ENCODE measurements at places on chromosomes 2 and 18.

GRCh38 chr2:20434588-20435294 lies 12.1 kb upstream of the RHOB start:
- DNase-seq, result no peak

GRCh38 chr2:237601453-237602116 lies 11.1 kb upstream of the RAB17 start:
- DNase-seq, result no peak

DNA sequence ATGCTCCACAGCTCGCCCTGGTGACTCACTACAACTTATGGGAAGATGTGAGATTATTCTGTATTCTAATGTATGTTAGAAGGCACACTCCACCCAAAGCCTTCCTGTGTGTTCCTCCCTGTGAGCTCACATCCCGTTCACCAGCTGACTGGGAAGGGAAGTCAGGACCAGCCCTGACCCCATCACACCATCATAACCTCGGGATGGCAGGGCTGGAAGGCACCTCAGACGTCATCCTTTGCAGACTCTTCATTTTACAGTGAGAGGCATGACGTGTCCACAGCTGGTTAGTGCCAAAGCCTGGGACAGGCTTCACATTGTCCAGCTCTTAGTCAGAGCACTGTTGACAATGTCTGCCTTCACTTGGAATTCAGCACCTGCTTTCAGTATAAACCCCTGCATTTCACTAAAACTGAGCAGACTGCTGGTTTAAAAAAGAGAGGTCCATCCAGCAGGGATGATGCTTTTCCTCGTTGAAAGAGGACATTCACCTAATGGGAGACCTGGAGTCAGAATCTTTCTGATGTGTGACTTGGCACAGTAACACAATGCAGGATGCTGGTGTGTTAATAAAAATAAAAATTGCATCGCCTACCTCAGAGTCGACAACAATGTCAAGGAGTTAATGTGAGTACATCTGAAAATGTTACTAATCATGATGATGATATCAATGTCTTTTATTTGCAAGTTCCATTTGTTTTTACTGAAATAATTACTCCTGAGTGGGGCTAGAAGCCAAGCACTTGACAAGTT lies 418.0 kb upstream of the TNP1 start:
- no peak for DNase-seq

GRCh38 chr18:22943847-22944246 lies 10.7 kb downstream of the RBBP8 start:
- DNase-seq, result no peak

GRCh38 chr2:240155745-240156390 lies 15.4 kb upstream of the OTOS start:
- no peak for DNase-seq

DNA sequence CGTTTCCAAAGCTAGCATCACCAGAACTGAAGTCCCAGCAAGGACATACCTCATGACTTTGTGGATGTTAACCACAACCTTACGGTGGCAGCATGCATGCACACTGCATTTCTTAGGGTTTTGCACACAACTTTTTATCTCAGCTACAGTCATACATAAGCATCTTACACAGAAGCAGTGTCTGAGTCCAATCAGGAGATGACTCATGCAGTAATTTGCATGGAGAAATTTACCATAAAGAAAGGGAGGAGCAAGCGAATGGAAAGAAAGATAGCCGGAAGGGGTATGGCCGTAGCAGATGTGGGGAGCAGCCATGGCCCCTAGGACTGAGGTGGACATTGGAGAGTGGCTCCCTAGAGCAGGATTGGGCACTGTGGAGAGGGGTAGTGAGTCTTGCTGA lies 522.5 kb downstream of the GALR1 start:
- DNase-seq, result no peak

DNA sequence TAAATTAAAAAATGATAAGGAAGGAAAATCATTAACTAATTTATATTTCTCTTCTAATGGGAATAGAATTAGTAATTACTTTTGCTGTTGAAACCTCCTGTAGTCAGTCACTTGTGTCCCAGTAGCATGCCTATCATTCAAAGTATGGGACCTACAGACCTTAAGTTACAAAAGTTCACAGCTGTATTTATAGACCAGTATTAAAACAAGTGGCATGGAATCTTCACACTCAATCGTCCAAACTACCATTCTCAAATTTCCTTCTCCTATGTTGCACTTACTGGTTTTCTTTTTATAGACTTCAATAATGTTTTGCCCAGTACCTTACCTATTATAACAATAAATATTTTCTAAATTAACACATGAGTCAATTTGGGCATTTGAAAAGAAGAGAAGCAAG lies 639.9 kb downstream of the ERBB4 start:
- no peak for DNase-seq

DNA sequence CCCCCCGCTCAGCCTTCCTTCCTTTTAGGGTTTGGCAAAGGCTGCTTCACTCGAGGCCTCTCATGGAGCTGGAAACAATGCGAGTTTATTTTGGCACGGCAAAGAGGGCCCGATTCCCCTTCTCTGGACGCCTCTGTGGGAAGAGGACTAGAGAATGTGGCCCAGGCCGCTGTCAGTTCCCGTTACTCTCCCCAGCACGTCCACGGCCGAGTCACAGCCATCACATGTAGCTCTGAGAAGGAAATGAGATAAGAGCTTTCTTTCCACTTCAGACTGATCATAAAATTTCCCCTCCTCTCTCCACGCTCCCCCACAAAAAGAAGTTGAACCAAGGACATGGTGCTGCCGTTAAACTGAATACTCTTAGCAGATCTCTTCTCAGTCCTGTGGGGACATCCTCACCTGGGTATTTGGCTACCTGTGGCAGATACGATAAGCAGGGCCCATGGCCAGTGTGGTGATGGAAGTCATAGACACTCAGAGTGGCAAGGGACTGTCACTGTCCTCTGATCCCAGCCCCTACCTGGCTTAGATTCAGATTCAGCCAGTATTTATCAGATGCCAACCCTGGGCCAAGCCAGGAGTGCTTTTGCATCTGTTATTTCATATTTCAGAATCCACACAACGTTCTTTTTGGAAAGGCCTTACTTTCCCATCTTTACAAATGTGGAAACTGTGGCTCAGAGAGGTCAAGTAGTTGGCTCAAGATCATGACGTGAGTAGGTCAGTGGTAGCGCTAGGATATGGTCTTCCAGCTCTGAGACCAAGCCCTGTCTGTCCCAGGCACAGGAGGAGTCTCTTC lies 101.2 kb downstream of the MCFD2 start:
- DNase-seq, result no peak

GRCh38 chr2:145623136-145623535 lies 1103.2 kb upstream of the ZEB2 start:
- DNase-seq, result no peak

GRCh38 chr2:70716131-70716743 lies 51.8 kb downstream of the ADD2 start:
- no peak for DNase-seq

DNA sequence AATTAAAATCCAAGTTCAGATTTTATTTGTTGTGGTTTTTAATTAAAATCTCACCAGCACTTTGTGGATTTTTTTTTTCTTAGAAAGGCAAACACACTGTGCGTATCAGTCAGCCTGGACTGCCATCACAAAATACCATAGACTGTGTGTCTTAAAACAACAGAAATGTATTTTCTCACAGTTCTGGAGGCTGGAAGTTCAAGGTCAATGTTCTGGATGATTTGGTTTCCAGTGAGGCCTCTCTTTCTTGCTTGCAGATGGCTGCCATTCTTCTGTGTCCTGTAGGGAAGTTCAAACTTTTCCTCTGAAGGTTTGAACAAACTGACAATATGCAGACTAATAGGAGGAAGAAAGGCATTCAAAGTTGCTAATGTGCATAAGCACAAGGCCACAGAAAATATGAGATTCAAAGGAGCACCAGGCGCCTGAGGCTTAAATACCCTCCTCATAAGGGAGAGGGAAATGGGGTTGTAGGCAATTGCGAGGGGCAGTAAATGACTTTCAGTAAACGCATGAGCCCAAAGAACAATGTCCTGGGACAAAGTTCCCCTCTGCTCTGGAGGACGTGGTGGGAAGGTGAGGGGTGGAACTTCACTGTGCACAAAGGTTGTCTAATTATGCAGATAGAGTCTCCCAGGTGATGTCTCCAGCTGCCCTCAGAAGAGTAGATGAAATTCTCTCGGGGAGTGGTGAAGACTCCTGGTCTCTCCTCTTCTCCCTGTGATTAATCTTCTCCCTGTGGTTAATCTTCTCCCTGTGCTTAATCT lies 26.5 kb upstream of the KCNF1 start:
- DNase-seq, result no peak

GRCh38 chr2:135963841-135964240 lies 21.6 kb downstream of the DARS1 start:
- no peak for DNase-seq

GRCh38 chr2:113175042-113175628 lies 1.4 kb downstream of the PSD4 start:
- DNase-seq, result peak; percentile 62

GRCh38 chr2:190099890-190100697 lies 37.6 kb upstream of the MSTN start:
- DNase-seq, result no peak

GRCh38 chr2:161068670-161069069 lies 91.6 kb upstream of the TANK start:
- no peak for DNase-seq

- DNase-seq, result no peak
These were observed 44.3 kb upstream of the EHBP1 start for GRCh38 chr2:62661263-62661635.

- DNase-seq, result no peak
These were observed 188.2 kb downstream of the BCL2 start for GRCh38 chr18:63131106-63131958.

- no peak for DNase-seq
These were observed 31.9 kb downstream of the CNGA3 start for GRCh38 chr2:98378196-98378595.

- DNase-seq, result no peak
These were observed 7.8 kb downstream of the RAX start for GRCh38 chr18:59265246-59265973.

- no peak for DNase-seq
These were observed 6.0 kb upstream of the SLC39A10 start for GRCh38 chr2:195651046-195651445.

DNA sequence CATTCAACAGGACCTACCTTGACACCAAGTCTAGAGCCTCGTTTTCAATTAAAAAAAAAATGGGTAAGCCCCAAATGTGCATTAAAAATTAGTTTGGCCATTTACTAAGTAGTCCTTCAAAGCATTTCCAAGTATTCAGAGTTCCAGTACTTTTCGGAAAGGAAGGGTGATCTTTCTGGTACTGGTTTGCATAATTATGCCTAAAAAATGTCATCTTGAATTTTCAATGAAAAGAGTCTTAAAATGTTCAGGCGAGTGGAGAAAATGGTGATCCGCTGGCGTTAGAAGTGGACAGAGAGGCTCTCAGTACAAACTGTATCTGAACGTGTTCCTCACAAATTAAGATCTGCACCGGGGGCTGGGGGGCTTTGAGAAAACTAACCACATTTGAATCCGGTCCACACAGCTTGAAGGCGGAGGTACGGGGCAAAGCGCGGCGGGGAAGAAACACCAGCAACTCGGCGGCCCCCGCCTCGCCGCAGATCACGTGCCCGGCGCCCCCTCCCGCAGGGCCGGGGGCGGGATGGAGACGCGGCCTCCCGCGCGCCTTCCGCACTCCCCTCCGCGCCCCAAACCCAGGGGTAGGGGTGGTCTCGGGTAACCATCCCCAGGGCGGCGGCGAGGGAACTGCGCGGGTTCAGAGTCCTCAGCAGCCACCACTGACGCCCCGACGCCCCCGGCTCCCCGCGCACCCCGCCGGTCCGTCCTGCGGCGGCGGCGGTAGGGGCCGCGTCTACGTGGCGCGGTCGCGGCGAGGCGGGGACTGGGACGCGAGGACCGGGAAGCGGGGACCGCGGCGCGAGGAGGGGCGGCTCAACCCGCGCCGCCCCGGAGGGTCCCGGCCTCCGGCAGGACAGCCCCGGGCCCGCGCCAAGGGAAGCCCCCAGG lies 564 bp downstream of the LPIN2 start:
- peak; percentile 24 for DNase-seq

GRCh38 chr2:103959174-103960128 lies 894.5 kb upstream of the POU3F3 start:
- no peak for DNase-seq

DNA sequence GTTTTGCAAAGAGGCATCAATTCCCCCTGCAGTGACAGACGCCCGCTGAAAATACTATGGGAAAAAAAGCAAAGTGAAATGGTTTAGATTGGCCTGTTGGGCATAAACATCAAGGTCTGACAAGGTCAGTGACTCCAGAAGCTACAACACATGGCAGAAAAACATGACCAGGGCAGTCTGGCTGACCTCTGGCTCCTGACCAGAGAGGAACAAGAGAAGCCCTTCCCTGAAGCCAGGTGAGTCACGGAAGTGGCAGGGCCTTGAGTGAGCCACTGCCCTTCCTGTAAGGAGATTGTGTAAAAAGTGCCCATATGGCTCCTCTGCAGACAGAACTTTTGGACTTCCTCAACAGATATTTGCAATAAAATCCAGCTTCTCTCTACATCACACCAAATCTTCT lies 72.0 kb downstream of the DNER start:
- no peak for DNase-seq

GRCh38 chr2:110114831-110115255 lies 779 bp downstream of the MALL start:
- no peak for DNase-seq

- DNase-seq, result no peak
These were observed 83.8 kb downstream of the LRATD1 start for GRCh38 chr2:14716319-14716718.

- no peak for DNase-seq
These were observed 1200.9 kb downstream of the DSC3 start for GRCh38 chr18:29841631-29842030.

GRCh38 chr2:67216103-67216502 lies 181.0 kb upstream of the ETAA1 start:
- no peak for DNase-seq

GRCh38 chr2:47782381-47782670 lies 619 bp upstream of the MSH6 start:
- no peak for DNase-seq

- no peak for DNase-seq
These were observed 173.7 kb downstream of the CMPK2 start for GRCh38 chr2:6692056-6692455.

GRCh38 chr2:108978709-108979111 lies 10.3 kb downstream of the EDAR start:
- DNase-seq, result no peak

DNA sequence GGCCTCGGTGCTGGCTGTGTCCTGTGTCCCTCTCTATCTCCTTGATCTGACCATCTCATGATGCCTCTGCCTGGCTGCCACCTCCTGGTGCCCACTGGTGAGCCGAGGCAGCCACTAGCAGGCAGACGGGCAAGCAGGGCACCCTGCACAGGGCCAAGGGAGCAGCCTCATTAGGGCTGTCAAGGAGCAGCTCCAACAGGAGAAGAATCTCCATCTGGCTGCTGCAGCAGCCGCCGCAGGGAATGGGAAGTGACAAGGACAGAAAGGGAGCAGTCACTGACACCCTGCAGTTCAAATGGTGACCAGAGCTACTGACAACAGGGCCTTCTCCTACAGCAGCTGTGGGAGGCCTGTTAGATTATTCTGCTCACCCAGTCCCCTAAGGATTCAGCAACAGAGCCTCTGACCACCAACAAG lies 32.6 kb downstream of the ALPK2 start:
- DNase-seq, result no peak
